ENCODE measurements at places on chromosomes 16 and 17.

- DNase-seq: no peak
Measured at GRCh38 chr17:83152745-83153611, 73.6 kb downstream of the METRNL start.

DNA sequence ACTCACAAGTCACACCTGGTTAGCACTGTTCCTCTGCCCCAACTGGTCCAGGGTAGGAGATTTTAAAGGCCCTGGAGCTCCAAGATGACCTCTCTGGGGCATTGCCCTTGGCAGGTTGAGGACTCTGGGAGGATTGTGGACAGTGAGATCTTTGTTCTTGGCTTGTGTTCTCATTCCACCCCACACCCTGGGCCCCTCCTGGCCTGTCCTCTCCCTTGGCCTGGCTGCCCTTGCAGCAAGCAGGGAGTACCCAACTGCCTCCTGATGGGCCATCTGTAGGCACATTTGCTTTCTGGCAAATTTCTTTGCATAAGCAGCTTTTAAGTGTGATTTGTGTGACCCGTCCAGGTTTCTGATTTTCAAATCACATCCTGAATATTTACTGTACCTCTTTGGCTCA lies 239.6 kb downstream of the UTP18 start:
- DNase-seq: no peak

GRCh38 chr16:31145398-31145990 lies 4.4 kb downstream of the PRSS36 start:
- DNase-seq: no peak

DNA sequence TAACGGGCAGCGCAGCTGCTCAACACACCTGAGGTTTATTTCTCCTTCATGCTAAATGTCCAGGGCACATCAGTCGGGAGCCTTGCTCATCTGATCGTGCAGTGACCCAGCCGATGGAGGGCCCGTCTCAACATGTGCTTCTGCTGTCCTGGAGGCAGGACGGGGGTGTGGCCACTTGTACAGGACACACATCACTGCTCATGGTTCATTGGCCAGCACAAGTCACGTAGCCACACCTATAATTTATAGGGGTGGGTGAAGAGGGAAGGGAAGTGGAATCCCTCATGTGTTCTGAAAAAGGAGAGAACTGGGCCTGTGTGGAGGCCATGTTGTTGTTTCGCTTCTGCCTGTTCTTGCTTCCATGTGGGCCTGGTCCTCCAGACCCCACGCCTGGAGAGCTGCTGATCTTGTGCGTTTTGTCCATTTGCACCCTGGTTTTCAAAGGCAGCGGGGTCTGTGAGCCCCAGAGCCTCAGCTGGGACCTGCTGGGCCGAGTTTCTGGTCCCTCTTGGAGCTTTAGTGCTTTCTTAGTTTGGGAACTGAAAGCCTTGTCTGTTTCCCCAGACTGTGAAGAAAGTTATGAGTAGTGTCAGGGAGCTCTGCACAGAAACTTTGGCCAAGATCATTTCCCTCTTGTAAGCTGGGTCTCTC lies 60.5 kb downstream of the CMIP start:
- no peak for DNase-seq

- no peak for DNase-seq
Measured at GRCh38 chr16:996681-997080, 15.1 kb downstream of the SOX8 start.

- DNase-seq: no peak
Measured at GRCh38 chr17:31596382-31597323, 205.2 kb downstream of the RAB11FIP4 start.

GRCh38 chr16:48282636-48283263 lies 35.4 kb upstream of the ABCC11 start:
- no peak for DNase-seq

DNA sequence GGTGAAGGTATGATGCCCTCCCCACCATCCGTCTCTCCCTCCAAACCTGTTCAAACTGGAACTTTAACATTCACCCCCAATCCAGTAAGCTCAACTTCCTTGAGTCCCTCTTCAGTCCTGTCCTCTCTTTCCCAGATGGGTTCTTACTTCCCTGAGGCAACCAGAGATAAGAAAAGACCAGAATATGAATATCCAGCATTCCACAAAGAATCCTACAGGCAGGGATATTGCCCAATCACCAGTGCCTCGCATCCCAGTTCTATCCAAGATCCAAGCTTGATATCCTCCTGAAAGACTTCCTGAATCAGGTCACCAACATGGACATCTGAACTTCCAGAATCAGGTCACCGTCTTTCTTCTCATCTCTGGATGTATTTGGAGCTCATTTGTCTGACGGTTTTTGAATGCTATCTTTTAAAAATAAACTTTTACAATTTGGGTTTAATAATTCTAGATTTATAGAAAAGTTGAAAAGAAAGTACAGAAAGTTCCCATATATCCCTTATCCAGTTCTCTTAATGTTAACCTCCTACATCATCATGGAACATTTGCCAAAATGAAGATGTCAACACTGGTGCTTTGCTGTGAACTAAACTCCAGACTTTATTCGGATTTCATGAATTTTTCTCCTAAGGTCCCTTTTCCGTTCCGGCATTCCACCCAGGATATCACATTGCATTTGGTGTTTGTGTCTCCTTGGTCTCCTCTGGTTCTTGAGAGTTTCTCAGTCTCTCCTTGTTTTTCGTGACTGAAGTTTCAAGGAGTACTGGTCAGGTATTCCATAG lies 13.7 kb upstream of the COL1A1 start:
- DNase-seq: no peak

GRCh38 chr17:64217249-64217691 lies 45.8 kb downstream of the TEX2 start:
- no peak for DNase-seq

- no peak for DNase-seq
Measured at GRCh38 chr17:50182783-50183420, 17.1 kb downstream of the SGCA start.

GRCh38 chr16:78448658-78449271 lies 349.3 kb downstream of the WWOX start:
- no peak for DNase-seq

DNA sequence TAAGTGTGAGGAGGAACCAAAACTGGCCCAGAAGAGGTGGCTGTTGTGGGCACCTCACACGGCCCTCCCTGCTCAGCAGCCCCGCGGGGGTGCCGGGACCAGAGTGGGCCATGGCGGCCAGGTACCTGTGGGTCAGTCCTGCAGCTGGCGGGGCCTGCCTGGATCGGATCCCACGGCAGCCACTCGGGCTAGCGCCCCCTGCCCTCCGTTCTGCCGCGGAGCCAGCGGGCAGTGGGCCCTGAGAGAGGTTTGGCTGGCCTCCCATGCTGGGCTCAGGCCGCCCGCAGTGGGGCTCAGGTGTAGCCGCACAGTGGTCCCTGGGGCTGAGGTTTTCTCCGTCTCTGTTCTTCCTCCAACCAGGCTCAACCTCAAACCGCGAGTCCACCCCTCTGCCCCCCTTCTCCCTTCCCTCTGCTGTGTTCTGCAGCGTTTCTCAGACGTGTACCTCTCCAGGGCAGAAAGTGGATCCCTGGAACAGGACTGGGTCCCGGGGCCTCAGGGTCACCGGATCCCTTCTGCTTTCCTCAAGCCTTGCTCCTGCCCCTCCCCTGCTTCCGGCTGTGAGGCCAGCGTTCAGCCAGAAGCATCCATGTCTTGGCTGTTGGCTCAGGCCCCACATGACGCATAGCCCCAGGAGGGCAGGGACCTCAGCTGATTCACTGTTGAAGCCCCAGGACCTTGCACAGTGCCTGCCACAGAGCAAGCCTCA lies 28.6 kb upstream of the ITGA3 start:
- DNase-seq: no peak

- DNase-seq: no peak
Measured at GRCh38 chr17:13273806-13274205, 256.0 kb upstream of the ELAC2 start.

GRCh38 chr17:81076141-81076679 lies 41.3 kb downstream of the BAIAP2 start:
- DNase-seq: no peak

GRCh38 chr17:26818736-26819135 lies 475.2 kb upstream of the WSB1 start:
- no peak for DNase-seq

- no peak for DNase-seq
Measured at GRCh38 chr16:84360170-84360569, 8.2 kb upstream of the ATP2C2 start.

GRCh38 chr16:6209355-6209930 lies 1111.8 kb upstream of the EEF2KMT start:
- DNase-seq: no peak

DNA sequence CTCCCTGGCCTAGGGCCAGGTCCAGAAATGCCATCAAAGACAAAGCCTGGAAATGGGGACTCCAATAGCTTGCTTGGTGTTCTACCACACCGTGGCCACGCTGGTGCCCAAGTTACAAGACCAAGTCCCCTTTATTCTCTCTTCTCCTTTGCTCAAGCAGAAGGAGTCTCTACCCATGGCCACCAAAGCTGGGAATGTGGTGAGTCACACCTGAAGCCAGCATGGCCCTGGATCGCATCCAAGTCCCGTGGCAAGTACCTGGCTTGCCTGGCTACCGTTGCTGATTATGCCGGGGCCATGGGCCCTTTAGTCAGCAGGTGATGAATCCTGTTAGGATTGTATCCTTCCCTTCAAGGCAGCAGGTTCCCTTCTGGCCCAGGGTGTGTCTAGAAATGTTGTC lies 260.0 kb downstream of the HAPSTR1 start:
- DNase-seq: no peak

DNA sequence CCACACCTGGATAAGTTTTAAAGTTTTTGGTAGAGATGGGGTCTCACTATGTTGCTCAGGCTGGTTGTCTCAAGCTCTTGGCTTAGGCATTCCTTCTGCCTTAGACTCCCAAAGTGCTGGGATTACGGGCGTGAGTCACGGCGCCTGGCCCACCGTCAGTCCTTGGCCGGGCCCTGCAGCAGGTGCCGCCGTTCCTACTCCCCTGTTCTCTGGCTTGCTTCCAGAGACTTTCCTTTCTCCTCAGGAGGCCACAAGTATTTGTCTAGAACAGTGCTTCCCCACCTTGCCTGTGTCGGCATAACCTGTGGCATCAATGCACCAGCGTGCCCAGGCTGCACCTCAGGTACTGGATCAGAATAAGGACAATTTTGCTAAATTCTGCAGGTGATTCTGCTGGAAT lies 3.0 kb upstream of the MGAT5B start:
- no peak for DNase-seq

GRCh38 chr16:75319513-75320411 lies 68.3 kb upstream of the BCAR1 start:
- no peak for DNase-seq

DNA sequence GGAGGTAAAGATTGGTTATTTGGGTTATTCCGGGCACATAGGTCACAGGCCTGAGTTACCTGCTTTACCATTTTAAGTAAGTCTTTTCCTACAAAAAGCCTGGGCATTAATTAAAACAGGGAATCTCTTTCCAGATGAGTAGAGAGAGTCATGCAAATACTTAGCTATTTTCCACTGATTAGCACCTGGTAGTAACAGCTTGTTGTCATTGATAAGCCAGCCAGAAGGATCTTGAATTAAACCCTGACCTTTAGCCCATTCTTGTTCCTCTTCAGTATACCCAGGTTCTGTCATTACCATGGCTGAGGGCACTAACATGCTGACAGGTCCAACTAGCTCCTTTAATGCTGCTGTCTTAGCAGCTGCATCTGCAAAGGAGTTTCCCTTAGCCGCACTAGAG lies 44.4 kb upstream of the ARL4D start:
- DNase-seq: no peak

- no peak for DNase-seq
Measured at GRCh38 chr17:82927311-82927660, 87.5 kb upstream of the ZNF750 start.

DNA sequence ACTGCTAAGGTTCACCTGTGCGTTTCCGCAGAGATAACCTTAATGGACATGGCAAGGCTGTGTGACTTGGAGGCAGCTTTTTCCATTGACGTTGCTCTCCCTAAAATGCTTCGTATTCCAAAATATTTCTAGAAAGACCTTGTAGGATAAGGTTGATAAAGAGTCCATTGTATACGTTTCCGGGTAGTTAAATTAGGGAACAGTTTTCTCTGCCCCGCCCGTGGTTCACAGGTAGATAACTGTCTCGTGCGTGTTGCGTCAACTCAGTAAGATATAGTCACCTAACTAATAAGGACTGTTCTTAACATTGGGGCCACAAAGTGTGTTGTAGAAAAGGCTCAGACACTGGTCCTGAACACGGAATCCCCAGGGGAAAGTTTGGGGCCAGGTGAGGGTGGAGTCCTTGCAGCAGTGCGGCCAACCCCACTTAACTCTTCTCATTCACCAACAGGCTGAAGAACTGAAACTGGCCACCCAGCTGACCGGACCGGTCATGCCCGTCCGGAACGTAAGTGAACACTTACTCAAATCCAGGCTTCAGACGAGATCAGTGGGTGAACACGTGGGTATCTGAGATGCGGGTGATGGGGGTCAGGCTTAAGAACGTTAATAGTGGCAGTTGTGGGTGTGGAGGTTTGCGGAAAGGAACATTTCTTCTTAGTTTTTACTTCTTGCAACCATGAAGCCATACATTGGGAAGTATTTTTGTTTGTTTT lies 1.6 kb downstream of the RPL13 start:
- DNase-seq: no peak

DNA sequence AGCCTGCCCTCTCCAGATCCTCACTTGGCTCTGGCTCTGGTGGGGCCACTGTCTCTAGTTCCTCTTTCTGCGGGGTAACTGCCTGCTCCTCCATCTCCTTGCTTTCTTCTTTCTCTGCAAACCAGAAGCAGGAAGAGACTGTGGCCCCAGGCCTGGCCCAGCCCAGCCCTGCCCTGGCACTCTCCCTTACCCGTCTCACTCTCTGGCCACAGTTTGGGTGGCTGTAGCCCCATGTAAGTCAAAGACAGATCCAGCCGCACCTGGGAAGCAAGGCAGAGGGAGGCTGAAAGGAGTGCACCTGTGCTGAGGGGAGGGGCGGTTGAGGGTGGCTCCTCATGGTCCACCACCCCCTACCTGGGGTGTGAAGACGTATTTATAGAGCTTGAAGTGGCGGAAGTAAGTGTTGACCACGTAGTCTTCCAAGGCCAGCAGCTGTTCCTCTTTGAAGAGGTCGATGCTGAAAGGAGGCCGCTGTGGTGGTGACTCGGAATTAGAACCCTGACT lies 2.8 kb downstream of the CFAP119 start:
- no peak for DNase-seq

DNA sequence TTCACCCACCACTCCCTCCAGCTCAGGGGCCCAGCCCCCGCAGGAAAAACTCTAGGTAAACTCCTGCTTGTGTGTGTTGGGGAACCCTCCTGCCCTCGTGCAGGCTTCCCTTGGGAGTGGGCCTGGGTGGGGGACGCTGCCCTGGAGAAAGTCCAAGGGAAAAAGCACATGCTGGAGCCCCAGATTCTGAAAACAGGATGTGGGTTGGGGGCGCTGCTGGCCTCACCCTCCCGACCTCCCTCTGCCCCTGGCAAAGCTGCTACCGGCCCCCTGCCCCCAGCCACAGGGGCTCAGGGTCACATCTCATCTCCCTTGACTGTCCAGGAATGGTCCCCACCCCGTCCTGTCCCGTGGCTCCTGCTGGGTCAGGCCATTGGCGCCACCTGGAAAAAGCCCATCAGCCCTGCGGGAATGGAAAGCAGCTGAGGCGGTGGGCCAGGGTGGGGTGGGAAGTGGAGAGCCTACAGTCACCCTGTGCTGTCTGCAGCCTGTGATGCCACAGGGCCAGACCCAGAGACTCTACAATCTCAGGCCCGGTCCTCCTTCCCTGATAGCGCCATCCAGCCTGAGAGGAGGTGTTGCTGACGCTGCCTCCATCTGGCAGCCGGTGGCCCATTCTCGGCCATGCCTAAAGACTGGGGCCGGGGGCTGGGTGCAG lies 2.5 kb upstream of the GJD3 start:
- no peak for DNase-seq

- no peak for DNase-seq
Measured at GRCh38 chr17:43524945-43525575, 21.1 kb downstream of the ETV4 start.

GRCh38 chr16:58243528-58244004 lies 45.7 kb upstream of the CSNK2A2 start:
- no peak for DNase-seq

All from T follicular helper cell (primary cell).